ENCODE measurements at places on chromosomes 12 and 14.

DNA sequence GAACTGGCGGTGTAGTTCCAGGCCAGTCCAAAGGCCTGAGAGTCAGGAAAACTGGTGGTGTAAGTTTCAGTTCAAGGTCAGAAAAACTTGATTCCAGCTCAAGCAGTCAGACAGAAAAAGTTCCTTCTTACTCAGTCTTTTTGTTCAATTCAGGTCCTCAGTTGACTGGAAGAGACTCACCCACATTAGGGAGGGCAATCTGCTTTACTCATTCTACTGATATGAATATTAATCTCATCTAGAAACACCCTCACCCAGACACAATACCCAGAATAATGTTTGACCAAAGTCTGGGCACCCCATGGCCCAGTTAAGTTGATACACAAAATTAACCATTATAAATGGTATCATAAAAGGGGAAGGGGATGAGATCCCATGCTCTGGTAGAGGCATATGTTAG, 50.1 kb upstream of the LTA4H start:
- no peak for DNase-seq

DNA sequence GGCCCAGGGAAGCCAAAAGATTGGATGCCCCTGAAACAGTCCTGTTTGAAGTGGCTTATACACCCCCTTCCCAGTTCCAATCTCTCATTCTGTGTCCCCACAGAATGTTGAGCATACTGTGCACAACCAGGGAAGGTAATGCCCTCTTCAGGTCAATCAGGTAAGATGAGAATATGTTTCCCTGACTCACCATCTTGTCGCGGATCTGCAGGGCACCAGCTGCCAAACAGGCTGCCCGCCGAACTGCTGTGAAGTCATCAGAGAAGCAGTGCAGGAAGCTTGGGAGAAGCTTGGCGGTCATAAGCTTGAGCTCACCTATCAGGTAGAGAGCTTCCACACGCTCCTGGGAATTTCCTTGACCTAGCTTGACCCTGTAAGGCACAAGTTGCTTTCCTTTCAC, 9.6 kb downstream of the RIOX1 start:
- no peak for DNase-seq

DNA sequence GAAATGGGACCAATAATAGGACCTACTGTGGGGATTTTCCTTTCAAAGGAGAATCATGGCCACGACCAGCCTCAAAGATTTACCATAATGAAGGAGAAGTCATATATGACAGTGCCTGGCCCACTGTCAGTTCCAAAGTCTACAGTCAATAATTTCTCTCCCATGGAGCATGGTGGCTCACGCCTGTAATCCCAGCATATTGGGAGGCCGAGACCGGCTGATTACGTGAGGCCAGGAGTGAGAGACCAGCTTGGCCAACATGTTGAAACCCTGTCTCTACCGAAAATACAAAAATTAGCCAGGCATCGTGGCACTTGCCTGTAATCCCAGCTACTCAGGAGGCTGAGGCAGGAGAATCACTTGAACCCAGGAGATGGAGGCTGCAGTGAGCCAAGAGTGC, 13.8 kb downstream of the IRF2BPL start:
- no peak for DNase-seq

- no peak for DNase-seq
These were observed 87.4 kb downstream of the ATF7IP start for GRCh38 chr12:14452865-14453264.

- DNase-seq = no peak
These were observed 43.8 kb upstream of the ARID2 start for GRCh38 chr12:45685680-45686079.

GRCh38 chr14:58825606-58826005, 187.8 kb downstream of the DACT1 start:
- DNase-seq = no peak

DNA sequence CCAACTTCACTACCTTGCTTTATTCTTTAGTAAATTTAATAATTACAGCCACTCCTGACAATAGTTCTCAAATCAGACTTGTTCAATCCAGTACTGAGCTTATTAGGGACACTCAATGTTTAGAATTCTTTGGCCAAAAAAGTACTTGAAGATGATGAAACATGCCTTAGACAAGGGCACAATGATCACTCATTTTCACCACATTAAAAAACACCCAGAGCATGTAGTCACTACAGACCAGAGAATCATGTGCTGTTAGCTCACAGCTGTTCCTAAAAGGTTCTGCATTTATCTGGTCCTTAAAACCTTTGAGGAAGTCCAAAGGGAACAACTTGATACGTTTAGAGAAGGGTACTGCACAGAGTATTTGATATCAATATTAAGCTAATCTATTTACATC, 98.7 kb downstream of the INSM2 start:
- no peak for DNase-seq

DNA sequence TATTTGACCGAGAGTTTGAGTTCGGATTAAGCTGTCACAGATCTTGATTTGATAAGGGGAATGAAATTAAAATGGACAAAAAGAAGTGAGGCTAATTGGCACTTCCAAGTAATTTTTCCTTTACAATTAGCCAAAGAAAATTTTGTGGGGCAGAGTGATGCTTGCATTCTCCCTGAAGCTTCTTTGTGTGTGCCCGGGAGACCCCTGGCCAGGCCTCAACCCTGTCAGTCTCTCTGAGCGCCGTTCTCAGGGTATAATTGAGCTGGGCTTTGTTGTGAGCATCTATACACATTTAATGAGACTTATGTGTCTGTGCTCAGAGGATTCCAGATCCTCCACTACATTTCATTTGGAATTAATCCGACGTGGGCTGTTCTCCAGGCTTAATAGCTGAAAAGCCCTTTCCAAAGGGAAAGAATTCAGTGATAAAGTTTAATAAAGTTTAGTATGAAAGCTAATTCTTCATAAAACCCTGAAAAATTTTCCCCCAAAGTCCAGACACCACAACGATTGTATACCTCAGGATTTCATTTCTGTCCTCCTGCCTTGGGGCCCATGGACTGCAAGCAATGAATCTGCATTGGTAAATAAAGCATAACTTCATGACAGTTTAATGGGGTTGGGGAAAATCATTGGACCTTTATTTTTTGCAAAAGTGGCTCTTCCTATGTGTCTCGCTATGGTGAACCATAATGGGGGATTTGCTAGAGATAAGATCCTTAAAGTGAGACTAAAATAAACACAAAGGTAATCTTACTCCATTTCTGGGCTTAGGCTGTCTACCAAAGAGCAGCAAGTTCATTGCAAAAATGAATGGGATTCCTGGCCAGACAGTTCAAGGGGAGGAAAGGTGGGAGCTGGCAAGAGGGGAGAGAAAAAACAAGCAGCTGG, 292.6 kb downstream of the C12orf75 start:
- no peak for DNase-seq

GRCh38 chr14:51093371-51094281, 1.3 kb downstream of the TRIM9 start:
- no peak for DNase-seq

GRCh38 chr12:92621833-92622232, 81.0 kb upstream of the PLEKHG7 start:
- no peak for DNase-seq

DNA sequence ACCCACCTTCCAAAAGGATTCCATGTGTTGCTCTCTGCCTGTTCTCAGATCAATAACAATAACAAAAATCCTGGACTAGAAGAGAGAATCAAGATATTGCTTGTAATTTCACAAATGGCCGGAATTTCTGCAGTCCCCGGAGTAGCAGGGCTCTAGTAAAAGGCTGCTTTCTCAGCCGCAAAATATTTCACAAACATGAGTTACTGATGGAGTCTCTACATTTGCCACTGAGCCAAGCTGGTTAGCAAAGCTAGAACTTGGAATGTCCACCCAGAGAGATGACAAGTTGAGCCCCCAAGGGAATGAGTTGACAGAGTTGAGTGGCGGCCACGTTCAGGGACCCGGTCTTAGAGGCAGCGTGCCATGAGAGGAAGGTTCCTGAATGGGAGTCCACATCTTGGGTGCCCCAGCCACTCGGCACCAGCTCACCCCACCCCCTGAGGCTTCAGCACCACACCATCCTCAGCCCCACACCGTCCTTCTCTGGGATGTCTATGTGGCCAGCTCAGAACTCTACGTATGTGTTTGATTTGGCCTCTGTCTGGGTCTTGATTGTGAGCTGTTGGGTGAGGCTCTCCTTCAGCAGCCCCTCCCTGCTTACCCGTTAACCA, 15.9 kb downstream of the FBLN5 start:
- DNase-seq = no peak

- DNase-seq = no peak
These were observed 38.7 kb downstream of the FBRSL1 start for GRCh38 chr12:132528564-132529106.

GRCh38 chr14:65486863-65487262, 74.3 kb downstream of the FUT8 start:
- no peak for DNase-seq

- no peak for DNase-seq
These were observed at the start of gene OAS1 for GRCh38 chr12:112906712-112907414. OAS1 (plus strand) TSS chr12:112906962; CDS start chr12:112907040, 78 bp downstream.

GRCh38 chr14:38138473-38139138, 69.1 kb upstream of the SSTR1 start:
- no peak for DNase-seq

DNA sequence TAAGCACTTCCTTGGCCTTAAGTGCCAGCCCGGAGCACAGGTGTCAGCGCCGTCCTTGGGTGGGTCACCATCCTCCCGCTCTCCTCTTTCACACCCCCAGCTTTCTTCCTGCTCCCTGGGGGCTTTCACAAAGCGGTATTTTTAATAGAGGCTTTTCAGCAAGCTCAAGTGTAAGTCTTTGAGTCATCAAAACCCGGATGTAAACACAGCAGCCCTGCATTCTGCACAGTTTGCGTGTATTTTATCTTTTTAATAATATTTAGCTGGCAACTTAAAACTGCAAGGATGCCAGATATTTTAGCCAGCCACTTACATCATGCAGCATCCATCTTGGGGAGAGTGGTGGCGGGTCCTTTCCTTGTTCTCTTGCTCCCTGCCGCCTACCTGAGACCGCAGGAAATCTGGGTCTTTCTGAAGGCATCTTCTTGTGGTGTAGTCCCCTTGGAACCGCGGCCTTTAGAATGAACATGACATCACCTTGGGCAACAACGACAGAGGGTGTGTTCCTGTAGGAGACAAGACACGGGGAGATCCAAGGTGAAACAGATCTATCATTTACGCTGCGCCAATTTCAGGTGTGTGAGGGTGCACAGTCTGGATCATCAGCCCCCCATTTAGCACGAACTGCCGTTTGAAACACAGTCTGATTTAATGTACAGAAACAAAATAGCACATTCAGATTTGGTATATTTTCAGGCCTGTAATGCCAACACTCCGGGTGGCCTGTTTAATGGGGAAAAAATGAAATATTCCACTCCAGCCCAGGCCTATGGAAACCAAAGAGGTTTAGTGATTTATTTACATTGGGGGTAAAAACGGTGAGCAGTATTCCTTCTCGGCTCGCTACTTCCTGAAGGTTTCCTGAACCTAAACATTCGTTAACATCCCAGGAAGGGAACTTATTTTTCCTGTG, 12.5 kb upstream of the IRF2BPL start:
- no peak for DNase-seq

DNA sequence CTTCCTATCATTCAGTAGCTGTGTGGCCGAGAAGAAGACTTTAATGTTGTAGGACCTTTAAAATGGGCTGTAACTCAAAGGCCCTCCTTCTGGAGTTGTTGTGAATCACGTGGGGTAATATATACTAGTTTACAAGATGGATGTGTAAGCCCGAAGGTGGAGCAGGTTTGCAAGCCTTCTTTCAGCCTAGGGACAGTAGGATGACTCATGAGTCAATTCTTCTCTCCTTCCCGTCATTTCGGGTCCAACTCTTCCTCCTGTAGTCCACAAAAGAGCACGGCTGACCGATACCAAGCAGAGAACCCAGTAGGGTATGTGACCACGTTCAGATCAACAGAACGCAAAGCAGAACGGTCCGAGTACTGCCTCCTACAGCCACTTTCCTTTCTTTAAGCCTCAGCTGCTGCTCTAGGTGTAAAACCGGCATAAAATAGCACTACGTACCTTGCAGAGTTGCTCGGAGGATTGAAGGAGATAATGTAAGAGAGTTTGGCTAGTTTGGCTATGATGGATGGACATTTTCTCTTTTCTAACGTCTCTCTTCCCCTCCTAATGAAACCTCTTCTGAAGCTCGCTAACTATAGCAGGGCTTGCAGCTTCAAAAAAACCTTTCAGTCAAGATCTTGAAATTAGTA, 1.3 kb upstream of the RASSF3 start:
- no peak for DNase-seq

DNA sequence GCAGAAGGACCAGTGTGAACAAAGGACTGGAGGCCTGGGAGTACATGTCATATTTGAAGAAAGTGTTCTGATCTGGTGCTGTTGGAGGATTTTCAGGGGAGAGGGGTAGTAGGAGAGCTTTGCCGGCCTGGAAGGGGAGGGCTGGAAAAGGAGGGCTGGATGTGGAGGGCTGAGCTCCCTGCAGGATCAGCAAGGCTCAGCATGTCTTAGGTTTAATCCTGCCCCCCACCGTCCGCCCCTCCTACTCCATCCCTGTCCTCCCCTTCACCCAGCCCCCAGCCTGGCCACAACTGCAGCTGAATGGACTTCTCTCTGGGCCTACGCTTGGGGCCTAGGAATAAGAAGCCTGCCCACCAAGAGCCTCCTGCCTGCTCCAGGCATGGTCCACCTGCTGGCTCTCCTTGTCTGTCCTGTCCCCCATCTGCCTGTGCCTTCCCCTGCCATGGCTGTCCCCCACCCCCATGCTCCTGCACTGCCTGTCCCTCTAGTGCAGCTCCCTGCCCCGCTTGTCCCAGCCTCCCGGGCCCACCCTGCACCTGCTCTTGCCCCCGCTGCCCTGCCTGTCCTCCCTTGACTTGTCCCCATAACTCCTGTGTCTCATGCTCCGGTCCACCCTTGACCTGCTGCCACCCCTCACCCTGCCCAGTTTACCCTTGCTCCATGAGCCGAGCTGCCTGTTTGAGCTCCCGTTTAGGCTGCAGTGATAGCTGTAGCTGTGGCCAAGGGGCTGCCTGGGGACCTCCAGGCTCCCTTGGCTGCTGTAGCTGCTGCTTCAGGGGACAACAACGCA, 9.8 kb upstream of the RARG start:
- DNase-seq = no peak

- no peak for DNase-seq
These were observed 45.9 kb downstream of the NOC4L start for GRCh38 chr12:132190012-132190755.

DNA sequence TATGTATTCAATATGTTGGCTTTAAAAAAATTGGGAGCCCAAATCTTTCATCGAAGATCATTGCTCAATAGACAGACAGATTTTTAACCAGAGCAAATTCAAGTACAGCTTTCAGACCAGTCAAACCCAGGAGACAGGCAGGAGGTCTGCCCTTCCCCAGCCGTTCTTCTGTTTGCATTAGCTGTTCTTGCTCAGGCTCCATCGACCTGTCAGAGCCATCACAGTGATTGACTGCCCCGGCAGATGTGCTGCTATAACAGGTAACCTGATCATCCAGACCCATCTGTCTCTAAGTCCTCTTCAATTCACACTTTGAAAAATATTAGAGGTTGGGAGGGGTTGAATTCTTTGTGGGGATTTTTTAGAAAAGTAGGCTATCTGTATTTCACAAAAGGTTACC, 453.5 kb downstream of the FOXG1 start:
- DNase-seq = no peak

All from stimulated activated CD4-positive, alpha-beta T cell treated with anti-CD3 and anti-CD28 coated beads, Interleukin-15, amount 100 ng/mL, for 48 hours (primary cell).